Activated naive CD8-positive, alpha-beta T cell treated with anti-CD3 and anti-CD28 coated beads for 36 hours (primary cell): ENCODE measurements at places on chromosomes 12 and 14.

DNA sequence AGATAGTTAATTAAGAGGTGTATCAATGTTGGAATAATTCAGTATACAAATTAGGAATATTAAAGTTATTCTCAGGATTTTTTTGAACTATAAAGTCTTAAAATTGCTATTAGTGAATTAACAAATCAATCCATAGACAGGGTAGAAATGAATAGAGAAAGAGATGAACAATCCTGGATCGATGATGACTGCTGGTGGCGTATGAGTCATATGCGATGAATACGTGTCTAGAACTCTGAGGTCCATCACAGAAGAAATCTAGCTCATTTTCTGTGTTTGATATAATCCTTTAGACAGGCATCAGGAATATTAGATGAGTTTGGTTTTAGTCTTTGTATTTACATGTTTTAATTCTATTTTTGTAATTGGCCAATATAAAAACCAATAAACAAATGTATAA is 85.4 kb upstream of the RTL1 start:
- DNase-seq, result no peak

- DNase-seq, result no peak
Measured at GRCh38 chr12:79886917-79887519, 47.9 kb downstream of the PPP1R12A start.

- no peak for DNase-seq
Measured at GRCh38 chr12:6699989-6700645, 498 bp downstream of the PIANP start.

- no peak for DNase-seq
Measured at GRCh38 chr14:52447236-52447635, 105.1 kb downstream of the TXNDC16 start.

DNA sequence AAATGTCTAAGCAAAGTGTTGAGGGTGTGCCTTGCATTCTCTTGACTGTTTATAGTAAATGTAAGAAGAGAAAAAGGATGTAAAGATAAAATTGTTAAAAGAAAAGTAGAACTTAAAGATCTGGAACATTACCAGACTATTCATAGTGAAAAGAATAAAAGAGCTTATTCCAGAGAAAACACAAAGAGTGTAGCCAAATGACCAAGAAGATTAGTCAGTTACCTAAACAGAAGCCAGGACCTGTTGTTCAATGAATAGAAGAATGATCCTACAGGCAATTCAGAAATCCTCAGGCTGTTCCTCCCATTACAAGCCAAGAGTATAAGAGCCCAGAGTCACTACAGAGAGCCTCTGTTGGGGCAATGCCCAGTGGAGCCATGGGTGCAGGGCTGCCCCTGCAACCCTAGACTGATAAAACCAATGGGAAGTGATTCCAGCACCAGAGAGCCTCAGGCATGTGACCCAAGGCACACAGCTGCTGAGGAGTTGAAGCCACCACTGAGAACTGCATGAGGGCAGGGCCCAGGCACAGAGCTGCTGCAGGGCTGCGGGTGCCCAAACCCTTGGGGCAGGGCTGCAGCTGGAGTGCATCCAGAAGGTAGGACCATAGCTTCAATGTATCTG is 91.1 kb upstream of the SLC38A4 start:
- DNase-seq, result no peak

DNA sequence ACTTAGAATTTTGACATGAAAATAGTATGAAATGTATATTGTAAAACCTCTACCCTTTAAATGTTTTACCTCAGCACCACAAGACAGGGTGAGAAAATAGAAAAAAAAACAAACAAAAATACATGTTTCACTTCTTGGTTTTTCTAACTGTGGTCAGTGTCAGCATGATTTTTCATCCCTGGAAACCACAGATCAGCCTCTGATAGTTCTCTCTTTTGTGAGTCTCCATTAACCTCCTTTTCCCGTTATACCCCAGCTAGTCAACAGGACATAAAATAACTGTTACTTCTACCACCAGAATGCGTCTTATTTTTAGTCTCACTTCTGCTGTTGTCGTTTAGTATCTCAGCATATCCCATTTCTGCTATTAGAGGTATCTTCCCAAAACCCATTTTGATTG is 48.3 kb upstream of the KCNMB4 start:
- DNase-seq, result no peak

GRCh38 chr12:47032644-47033043 is 46.8 kb upstream of the PCED1B start:
- no peak for DNase-seq

GRCh38 chr12:82461836-82462235 is 103.5 kb downstream of the METTL25 start:
- DNase-seq, result no peak

DNA sequence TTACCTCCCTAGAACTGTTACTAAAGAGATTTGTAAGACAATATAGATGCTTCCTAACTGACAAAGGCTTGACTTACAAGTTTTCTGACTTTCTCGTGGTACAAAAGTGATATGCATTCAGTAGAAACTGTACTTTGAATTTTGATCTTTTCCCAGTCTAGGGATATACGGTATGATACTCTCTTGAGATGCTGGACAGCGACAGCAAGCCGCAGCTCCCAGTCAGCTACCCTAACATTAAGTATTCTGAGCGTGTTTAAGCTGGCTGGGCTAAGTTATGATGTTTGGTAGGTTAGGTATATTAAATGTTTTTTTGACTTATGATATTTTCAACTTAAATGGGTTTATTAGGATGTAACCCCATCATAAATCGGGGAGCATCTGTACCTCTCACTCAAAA is 55.2 kb upstream of the CDKL1 start:
- DNase-seq, result no peak

- no peak for DNase-seq
Measured at GRCh38 chr12:104154806-104155205, 16.8 kb upstream of the NFYB start.

DNA sequence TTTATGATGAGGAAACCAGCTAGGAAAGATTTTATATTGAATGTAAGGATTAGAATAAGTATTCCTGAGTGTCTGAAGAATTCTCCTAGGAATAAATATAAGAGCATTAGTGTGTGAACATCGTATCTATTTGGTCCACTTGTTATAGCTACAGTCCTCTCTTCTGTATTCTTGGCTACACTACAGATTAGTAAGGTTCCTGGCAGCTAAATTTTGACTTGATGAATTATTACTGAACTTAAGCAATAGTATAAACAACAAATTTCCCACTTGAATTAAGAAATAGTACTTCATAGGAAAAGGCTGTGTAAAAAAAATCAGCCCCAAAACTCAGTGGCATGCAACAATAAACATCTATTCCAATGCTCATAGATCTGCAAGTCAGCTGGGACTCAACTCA is 138.4 kb upstream of the G2E3 start:
- DNase-seq, result no peak

- DNase-seq, result peak; percentile 66
Measured at GRCh38 chr12:4293299-4293965, 19.9 kb downstream of the CCND2 start.

GRCh38 chr12:111056618-111057521 is 136.5 kb upstream of the MYL2 start:
- DNase-seq, result peak; percentile 68

GRCh38 chr12:48788854-48789775 is at the start of gene ADCY6:
ADCY6 (minus strand) TSS chr12:48789089; CDS start chr12:48783434, 5,655 bp downstream.
- no peak for DNase-seq

DNA sequence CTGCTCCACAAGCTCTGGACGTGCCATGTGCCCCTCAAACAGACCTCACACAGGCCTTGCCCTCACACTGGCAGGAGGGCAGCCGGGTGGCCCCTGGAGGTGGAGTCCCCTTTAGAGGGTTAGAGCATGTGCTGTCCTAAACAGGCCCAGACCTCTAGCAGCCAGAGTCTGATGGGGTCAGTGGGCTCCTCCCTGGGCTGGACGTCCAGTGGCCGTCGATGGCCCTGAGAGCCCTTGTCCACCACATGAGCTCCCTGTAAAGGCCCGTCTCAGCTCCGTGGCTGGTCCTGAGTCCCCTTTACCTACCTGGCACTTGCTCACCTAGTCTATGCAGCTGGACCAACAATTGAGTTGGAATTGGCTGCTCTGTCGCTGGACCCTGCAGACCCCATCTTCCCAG is 3.8 kb downstream of the TMEM179 start:
- DNase-seq, result no peak

- DNase-seq, result no peak
Measured at GRCh38 chr12:101655393-101655792, 42.0 kb upstream of the CHPT1 start.
